ENCODE measurements at places on chromosomes 16 and 17.

DNA sequence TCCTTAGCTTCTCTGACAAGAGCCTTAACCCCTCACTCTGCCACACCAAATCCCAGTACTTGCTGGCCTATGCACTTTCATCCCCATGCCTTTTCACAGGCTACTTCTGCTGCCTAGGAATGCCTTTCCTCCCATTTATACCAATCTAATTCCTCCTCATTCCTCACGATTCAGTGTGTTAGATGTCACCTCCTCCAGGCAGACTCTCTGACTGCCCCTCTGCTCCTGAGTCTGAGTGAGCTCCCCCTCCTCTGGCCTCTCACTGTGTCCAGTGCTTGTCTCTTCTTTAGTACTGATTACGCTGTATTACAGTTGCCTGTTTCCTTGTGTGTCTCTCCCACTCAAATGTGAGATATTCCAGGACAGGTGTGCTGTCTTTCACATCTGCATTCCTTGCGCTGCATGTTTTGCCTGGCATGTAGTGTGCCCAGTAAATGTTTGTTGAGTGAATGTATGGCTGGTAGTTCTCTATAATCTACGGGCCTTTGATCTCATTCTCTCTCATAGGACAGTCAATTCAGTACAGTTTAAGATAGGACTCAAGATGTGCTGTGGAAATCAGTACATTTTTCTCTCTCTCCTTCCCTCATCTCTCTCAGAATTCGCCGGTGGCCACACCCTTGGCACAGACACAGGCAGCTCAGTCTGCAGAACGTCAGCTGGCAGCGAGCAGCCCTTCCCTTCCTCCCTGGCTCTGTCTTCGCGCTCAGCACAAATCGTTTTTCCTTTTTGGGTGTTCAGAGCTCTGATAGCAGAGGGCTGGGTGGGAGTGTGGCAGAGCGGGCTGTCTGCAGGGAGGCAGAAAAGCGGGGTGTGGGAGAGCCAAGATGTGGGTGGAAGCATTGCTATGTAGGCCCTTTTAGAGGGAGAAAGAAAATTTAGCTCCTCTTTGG, 18.5 kb downstream of the ARL4D start:
- no peak overlapping the region for H3K27ac ChIP-seq
- no peak overlapping the region for H3K4me3 ChIP-seq
- H3K27me3 ChIP-seq = peaks cover 36% of the 10 kb centered on the region
- no peak for DNase-seq

DNA sequence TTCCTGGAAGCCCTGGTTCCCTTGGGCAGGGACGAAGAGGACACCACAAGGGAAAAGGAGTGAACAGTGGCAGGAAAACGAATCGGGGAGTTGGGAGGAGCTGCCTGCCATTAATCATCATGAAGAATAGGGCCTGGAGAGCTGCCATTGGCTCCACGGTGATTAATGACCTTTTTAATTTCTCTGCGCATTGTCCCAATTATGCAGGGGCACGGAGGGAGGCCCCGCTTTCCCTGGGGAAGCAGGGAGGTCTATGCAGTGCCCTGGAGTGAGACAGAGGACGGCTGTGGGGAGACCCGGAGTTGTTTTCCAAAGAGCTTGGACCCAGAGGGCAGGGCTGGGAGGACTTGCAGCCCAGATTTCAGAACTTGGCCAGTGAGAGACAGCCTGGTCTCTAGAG, 338.9 kb upstream of the C16orf82 start:
- H3K27me3 ChIP-seq = peaks cover 8% of the 10 kb centered on the region
- no peak overlapping the region for H3K4me3 ChIP-seq
- no peak for DNase-seq
- no peaks in the 10 kb centered on the region for H3K36me3 ChIP-seq

GRCh38 chr17:34715504-34715903, 136.1 kb downstream of the TMEM132E start:
- H3K4me1 ChIP-seq = no peaks in the 10 kb centered on the region
- H3K27ac ChIP-seq = no peak overlapping the region
- DNase-seq = no peak

- no peak within 1 kb of the TSS for H3K27ac ChIP-seq
- H3K27me3 ChIP-seq = no peaks in the 10 kb centered on the region
- no peak within 1 kb of the TSS for H3K4me3 ChIP-seq
- H3K4me1 ChIP-seq = peaks cover 5% of the 10 kb centered on the region
These were observed at the start of gene ZNF750 for GRCh38 chr17:82839617-82840292. TSS of gene ZNF750 (minus strand) at chr17:82840022. CDS start at chr17:82832454, 7,568 bp downstream.

DNA sequence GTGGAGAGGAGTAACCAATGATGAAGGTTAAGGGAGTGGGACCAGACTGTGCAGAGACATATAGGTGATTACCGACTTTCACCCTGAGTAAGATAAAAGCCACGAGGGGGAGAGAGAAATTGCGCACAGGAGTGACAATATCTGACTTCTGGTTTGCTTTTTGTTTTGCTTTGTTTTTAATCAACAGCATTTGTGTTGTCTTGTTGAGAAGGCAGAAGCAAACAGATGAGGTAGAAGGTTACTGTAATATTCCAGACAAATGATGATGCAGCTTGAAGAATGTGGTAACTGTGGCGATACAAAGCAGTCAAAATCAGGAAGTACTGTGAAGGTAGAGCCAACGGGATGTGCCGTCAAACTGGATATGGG, 7.5 kb downstream of the PELP1 start:
- no peaks in the 10 kb centered on the region for H3K27me3 ChIP-seq
- H3K4me1 ChIP-seq = peaks cover 32% of the 10 kb centered on the region
- peak overlapping the region; percentile 81 for H3K4me3 ChIP-seq
- H3K36me3 ChIP-seq = peaks cover 6% of the 10 kb centered on the region

- H3K27ac ChIP-seq = peak overlapping the region; percentile 97
- H3K36me3 ChIP-seq = peaks cover 18% of the 10 kb centered on the region
- peak overlapping the region; percentile 67 for H3K4me3 ChIP-seq
- H3K4me1 ChIP-seq = peaks cover 27% of the 10 kb centered on the region
- DNase-seq = peak; percentile 43
These were observed 31.7 kb downstream of the SOCS1 start for GRCh38 chr16:11224096-11224893.
